NCI-H226 (cell line): ENCODE measurements at places on chromosomes 5 and 9.

DNA sequence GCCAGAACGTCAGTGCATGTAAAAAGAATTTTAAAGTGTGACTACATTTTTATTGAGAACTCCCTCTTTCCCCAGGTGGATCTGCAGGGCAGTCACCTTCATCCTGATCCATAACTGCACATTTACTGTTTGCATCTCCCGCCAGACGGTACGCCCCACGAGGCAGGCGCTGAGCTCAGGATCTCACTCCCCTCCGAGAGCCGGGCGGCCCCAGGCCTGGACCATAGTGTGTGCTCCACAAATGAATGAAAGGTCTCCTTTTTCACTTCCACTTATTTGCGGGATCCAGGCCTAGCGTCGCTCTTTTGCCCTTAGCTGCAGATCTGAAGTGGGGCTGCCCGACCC, 378 bp downstream of the DROSHA start:
- DNase-seq = no peak

- DNase-seq = no peak
Observed at GRCh38 chr9:120014796-120015195, 565.2 kb downstream of the CDK5RAP2 start.

DNA sequence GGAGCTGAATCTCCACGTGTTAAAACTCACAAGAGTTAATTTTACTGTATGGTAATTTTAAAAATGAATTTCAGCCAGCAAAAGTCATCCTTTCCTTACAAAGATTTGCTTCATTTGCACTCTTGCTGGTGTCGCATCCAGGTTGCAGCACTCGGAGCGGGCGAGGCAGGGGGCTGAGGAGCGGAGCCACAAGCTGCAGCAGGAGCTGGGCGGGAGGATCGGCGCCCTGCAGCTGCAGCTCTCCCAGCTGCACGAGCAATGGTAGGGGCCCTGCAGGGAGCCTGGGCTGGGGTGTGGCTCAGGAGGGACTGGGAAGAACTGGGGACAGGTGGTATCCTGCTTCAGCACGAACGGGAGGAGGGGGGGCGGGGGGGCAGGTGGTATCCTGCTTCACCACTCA, 27.1 kb downstream of the HNRNPH1 start:
- no peak for DNase-seq

DNA sequence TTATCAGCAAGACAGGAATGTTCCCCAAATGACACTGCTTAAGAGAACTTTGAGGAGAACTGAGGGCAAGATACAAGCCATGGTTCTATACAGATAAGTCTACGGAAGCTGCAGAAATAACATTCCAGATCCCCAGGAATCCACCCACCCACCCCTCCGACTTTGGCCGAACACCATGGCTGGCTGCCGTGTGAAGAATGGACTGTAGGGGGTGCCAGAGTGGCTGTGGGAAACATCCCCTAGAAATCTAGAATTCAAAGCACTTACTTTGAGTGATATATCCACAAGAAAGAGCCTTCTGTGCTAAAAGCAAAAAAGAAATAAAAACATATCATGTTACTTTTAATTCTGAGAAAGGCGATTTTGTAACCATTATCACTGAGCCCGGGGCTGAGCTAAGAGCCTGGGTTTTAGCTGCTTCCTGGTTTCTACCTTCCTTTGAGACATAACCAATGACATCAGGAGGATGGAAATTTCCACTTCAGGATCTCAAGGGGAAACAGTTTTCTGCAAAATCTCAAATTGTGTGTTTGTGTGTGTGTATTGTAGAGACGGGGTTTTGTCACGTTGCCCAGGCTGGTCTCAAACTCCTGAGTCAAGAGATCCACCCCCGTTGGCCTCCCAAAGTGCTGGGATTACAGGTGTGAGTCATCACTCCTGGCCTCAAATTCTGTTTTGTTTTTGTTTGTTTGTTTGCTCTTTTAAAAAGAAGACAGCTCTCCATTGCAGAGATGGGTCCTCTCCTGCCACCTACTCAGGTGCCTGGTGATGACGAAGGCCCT, 36.4 kb downstream of the GGTA1 start:
- DNase-seq = no peak

DNA sequence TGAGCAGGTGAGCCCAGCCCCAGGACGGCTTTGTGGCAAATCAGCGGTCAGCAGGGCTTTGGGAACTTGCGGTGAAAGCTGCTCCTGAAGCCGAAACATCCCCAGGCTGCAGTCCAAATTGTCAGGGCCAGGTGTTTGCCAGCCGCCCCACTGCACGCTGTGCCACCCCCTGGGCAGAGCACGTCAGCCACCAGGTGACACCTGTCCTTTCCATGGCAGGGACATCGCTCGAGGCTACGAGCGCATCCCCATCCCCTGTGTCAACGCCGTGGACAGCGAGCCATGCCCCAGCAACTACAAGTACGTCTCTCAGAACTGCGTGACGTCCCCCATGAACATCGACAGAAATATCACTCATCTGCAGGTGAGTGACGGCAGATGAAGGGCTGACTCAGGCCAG, 64.4 kb upstream of the CACNA1B start:
- no peak for DNase-seq

GRCh38 chr5:103066326-103066725, 53.6 kb downstream of the GIN1 start:
- DNase-seq = no peak

DNA sequence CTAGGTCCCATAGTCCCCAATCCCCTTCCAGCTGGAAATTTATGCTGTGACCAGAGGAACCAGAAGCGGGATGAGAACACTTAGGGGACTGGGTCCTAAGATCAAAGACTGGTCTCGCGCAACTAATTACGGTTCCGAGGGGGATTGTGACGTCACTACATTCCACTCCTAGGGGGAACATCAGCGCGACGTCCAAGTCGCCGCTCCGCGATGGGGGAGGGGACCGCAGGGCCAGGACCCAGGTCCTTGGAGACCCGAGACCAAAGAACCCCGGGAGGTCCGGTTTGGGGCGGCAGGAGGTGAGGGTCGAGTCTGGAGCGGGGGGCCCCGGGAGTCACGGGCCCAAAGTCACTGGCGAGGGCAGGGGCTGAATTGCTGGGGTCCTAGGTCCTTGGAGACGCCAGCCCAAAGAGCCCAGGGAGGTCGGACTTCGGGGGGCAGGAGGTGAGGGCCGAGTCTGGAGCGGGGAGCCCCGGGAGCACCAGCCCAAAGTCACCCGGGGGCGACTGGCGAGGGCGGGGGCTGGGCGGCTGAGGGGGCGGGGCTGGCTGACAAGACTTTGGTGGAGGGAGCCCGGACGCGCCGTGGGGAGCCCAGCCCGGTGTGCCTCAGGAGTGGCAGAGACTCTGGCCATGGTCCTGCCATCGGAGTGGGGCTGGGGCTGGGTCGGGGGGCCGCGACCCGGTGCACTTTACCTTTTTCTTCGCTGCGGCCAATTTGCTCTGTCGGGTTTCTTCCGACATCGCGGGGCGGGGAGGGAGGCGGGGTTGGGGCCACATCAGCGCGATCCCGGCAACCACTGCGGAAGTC, at the start of gene GOLGA2:
TSS of gene GOLGA2 (minus strand) at position 810 of the 810 bp plus-strand sequence. CDS start at position 779, 31 bp downstream.
- peak; percentile 21 for DNase-seq

DNA sequence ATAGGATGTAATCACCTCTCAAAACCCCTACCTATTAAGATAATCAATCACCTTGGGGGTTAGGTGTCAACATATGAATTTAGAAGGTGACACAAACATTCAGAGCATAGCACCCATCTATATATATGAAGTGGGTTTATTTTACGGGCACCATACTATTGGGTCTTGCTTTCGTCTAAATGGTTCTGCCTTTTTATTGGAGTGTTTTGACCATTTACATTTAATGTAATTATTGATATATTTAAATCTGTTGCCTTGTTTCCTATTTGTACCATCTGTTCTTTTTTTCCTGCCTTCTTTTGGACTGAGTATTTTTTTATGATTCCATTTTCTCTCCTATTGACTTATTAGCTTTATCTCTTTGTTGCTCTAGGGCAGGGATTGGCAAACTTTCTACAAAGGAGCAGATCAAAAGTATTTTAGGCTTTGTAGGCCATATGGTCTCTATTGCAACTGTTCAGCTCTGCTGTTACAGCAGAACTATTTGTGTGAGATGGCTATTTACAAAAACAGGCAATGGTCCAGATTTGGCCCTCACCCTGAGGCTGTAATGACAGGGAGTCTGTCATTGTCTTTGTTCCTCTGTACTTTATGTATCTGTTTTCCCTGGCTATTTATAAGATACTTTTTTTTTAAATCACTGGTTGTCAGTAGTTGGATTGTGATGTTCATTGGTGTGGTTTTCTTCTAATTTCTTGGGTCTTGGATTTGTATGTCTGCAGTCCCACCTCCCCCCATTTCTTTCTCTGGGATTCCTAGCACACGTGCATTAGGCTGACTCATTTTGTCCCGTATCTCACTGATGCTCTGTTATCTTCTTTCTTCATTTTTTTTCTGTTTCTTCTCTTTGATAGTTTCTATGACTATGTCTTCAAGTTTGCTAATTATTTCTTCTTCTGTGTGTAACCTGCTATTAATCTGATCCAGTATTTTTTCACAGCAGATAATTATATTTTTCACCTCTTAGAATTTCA, 127.1 kb downstream of the DAB2IP start:
- DNase-seq = peak; percentile 32
